ENCODE measurements at places on chromosomes 12 and 14. TPM values are rescaled to one million over a fixed set of nuclear protein-coding genes. Genes with fewer than 3 reads are reported as not detected.

PMCH gene
- total RNA-seq, result not detected

- DNase-seq, result no peak
Measured at GRCh38 chr14:98512501-98513251, 759.3 kb downstream of the BCL11B start.

DNA sequence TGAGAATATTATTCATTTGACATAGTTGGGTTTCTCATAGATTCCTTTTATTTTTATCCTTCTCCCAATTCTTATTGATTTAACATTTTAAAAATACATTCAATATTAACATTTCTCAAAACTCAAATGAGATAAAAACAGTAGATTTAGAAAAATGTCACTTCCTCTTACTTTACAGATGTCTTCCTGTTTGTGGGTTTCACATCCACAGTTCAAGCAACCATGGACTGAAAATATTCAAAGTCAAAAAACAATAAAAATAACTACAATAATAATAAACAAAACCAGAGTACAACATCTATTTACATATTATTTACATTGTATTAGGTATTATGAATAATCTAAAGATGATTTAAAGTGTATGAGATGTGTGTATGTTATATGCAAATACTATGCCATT is 111.3 kb upstream of the SLC16A7 start:
- no peak for DNase-seq

- no peak for DNase-seq
Measured at GRCh38 chr12:47099610-47100009, 19.9 kb upstream of the AMIGO2 start.

GRCh38 chr14:103008768-103009357 is 48.5 kb downstream of the CDC42BPB start:
- DNase-seq, result no peak

DNA sequence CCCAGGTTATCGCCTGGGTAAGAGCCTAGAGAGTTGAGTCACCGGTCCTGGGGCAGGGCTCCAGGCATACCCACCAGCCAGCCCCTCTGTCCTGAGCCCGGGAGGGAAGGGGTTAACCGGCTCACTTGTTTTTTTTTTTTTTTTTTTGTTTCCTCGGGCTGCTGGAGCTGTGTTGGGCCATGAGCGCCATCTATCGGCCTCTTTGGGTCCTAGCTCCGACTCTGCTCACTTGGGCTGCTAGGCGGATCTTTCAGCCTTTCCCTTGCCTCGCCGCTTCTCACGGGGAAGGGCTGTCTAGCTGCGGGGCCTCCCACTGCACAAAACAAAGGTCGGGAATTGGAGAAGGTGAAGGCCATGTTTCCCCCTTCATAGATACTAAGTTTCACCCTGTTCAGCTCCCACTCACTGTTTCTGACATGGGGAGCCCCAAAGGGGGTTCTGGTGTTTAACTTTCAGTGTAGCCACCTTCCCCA is 2.8 kb upstream of the SMUG1 start:
- DNase-seq, result peak; percentile 87

DNA sequence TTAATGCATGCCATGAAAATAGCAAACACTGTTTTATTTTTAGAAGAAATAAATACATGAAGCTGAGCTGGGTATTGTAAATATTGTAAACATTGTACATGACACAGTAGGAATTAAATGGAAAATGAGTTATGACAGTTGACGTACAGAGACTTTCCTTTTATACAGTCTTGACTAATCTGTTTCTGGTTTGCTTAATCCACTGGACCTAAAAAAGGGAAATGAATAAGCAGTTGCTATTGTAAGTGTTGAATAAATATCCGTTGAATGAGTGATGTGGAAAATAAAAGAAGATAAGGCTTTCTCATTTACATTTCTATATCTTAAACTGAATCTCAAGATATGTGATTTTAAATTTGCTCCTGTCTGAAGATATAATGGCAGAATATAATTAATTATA is 15.0 kb downstream of the PMCH start:
- DNase-seq, result no peak

POLE gene
- 121 TPM for total RNA-seq

GRCh38 chr14:32010604-32011125 is 66.4 kb upstream of the ARHGAP5 start:
- no peak for DNase-seq

GRCh38 chr14:99063620-99064225 is 208.3 kb downstream of the BCL11B start:
- no peak for DNase-seq

GPD1 gene
- 0.20 TPM for total RNA-seq
